EH (cell line): ENCODE measurements at places on chromosomes 2 and 18.

DNA sequence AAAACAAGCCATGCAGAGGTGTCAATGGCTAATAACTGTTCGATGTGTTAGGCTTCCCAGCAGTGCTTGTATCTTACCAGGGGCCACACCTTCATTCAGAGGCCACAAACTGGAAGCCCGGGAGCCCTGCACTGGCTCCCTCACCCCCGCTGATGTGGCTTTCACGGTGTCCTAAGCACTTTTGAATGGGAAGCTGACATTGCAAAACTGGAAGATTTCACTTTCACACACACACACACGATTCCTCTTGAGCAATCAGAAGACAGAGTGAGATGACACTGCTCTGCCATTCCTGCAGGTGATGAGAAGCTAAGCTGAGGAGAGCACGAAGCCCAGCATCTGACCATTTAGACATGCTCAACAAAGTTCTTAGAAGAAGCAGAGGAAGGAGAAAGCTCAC, 8.6 kb upstream of the ZNF407 start:
- no peak for DNase-seq

DNA sequence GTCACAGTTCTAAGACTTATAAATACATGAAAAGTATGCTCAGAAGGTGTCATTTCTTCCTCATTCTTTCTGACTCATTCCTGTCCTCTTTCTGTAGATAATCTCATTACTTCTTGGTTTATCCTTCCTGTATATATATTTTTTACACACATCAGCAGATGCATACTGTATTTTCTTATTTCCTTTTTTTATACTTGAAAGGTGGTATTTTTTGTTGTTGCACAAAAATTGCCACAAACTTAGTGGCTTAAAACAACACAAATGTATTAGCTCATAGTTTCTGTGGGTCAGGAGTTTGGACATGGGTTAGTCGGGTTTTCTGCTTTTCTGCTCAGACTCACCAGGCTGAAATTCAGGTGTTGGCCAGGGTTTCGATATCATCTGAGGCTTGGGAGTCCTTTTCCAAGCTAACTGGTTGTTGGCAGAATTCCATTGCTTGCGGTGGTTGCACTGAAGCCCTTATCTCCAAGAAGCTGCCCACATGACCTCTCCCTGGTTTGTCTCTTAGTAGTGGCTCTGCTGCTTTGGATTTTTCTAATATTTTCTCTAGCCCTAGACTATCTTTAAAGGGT, 162.6 kb downstream of the FMNL2 start:
- no peak for DNase-seq

DNA sequence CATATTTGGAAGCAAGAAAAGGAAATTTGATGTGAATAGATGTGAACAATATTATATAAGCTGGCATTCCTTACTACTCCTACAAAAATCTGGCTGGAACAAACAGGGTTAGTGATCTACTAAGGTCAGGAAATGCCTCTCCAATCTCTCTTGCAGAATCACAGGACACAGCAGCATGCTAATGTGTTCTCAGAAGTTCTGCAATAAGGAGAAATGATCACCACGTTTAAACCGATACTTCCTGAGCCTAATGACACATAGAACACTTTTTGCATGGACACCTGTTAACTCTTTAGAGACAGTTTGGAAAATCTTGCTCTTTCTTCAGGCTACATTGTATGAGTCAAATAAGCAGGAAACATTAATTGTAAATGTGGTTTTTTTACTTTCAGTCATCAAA, 89.6 kb upstream of the MAP3K20 start:
- no peak for DNase-seq

GRCh38 chr2:190646780-190647522, 1.9 kb upstream of the NAB1 start:
- DNase-seq, result peak; percentile 65

DNA sequence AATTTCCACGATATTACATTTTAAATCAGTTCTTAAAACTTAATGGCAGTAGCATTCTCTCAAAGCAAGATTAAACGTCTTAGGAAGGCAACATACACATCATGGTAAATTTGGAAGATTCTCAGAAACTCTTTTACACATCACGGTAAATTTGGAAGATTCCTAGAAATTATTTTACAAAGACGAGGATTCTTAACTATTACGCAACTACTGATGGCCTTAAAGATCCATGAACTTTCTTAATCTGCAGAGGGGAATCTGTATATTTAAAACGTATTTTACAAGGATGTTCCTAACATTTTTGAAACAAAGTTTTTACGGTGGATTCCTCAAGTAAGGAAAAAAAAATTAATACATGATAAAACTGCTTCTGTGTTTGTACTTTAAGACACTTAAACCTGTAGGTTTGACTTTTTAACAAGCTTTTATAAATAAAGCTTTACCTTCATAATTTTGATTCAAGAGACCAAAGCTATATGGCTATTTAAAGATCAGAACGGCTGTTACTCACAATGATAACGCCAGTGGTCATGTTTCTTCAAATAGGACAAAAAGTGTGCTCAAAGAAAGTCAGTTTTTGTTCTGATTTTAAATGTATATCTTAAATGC, 1.7 kb downstream of the ATF2 start:
- no peak for DNase-seq

GRCh38 chr2:202908186-202908585, 3.3 kb downstream of the WDR12 start:
- DNase-seq, result no peak

GRCh38 chr2:11410101-11410500, 55.9 kb downstream of the E2F6 start:
- DNase-seq, result peak; percentile 44

DNA sequence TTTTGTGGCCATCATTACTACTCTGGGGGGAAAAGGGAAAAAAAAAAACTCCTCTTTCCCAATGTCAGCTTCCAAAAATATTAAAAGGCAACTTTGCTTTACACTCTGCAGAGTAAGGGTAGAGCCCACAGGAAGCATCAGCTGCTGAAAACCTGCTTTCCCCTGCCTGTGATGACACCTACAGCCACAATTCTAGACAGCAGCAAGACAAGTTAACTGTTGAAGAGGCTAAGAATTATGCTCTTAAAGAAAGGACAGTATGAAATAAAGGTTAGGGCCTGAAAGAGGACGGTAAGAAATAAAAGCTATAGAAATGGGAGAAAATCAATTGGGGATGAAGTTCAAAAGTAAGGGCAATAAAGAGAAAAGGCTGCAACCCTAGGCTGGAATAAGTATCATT, 3.0 kb downstream of the PDE11A start:
- peak; percentile 9 for DNase-seq

DNA sequence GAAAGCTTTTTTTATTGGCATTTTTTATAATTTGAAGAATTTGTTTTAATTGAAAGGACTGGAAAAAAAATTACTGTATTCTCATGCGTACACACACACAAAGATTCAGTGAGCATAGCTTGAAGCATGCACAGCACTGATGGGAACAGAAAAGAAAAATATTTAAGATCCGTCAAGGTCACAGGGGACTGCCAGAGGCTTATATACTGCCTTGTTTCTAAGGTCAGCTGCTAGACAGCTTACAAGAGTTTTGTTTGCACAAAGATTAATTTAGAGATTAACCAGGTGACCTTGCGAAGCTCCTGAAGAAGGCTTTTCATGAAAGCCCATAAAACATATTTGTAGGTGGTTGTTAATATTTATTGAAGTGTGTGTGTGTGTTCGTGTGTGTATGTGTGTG, 396.3 kb downstream of the TRIB2 start:
- DNase-seq, result no peak

GRCh38 chr2:44707945-44708660, 233.4 kb upstream of the SIX3 start:
- DNase-seq, result no peak

GRCh38 chr2:36672199-36672598, 24.3 kb upstream of the VIT start:
- DNase-seq, result peak; percentile 70

DNA sequence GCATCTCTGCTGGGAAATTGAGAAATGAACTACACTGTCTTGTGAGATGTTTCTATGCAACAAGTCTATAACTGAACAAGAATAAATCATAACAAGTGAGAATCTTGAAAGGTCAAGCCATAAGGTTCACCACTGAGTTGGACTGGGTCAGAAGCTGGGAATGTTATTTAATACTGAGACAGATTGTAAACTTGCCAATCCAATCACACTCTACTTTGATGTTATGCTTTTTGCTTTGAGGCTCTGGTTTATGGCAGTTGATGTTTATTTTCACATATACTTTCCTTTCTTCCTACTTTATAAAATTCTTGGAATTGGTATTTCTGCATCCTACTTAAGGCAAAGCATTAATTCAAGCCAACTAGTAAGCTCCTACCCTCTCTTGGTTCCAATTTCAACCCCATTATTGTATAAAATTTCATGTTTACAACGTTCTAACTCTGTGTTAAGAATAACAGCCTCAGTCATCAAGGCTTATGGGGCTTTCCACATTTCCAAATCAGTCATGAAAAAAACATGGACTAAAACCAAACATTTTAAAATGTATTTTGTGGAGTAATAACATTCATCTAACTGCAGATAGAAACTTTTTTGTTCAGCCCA, 533.4 kb downstream of the NYAP2 start:
- DNase-seq, result peak; percentile 3

GRCh38 chr2:85920810-85921545, 32.2 kb upstream of the ST3GAL5 start:
- DNase-seq, result peak; percentile 64

DNA sequence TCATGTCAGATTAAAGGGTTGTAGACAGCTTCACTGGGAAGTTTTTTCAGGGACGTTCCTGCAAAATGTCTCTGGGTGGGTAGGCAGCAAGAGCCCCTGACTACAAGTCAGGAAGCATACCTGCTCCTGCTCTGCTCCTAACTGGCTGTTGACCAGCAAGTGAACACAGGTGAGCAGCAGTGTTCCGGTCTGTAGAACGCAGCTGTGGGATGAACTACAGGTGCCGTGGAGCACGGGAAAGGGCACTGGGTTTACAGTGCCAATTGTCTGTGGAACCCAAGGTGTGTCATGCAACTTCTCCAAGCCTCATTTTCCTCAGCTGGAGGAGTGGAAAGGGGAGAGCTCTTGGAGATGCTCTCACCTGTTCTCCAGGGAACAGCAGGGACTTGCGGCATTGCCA, 6.6 kb downstream of the ASB18 start:
- DNase-seq, result no peak

- DNase-seq, result peak; percentile 59
Observed at GRCh38 chr2:199471443-199472057, 13.8 kb upstream of the SATB2 start.

- DNase-seq, result no peak
Observed at GRCh38 chr18:8944871-8945245, 157.6 kb upstream of the NDUFV2 start.

DNA sequence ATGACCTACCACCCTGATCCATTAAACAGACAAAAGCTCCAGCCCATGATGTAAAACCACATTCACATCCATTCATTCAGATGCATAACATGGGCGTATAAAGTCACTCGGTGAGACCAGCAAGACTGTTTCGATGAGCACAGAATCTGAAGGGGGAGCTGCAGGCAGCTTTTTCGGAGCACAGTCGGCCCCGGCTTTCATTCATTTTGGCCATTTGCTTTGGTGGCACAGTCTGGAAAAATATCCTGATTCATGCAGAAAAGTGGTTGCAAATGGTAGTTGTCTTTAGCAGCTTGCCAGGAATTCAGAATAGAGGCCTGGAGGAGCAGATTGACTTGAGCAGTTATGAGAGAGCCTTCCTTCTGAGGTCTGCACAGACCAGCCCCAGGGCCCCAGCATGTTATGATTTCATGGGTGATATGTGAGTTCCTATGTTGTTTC, 11.2 kb downstream of the ARID5A start:
- DNase-seq, result peak; percentile 71

GRCh38 chr2:241620419-241620769, 16.6 kb downstream of the THAP4 start:
- DNase-seq, result peak; percentile 30

GRCh38 chr2:239678186-239678490, 277.3 kb upstream of the HDAC4 start:
- DNase-seq, result no peak

GRCh38 chr2:37654932-37655841, 16.3 kb downstream of the CDC42EP3 start:
- DNase-seq, result peak; percentile 76

DNA sequence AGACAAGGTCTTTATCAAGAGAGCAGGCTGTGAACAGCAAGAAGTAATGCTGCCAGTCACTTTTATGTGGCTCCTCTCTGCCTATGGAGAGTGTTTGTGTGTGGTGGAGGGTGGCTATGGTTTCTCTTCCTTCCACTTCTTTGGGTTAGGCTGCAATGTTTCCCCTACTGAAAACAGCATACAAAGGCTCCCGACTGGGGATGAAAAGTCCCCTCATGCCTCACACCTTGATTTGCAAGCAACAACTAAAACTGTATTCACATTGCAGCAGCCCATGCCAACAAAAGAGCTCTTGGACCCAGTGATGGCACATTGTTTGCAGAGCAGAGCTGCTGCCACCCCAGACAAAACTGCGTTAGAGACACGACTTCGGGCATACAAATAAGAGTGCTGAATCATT, 301.6 kb downstream of the SLC8A1 start:
- DNase-seq, result no peak

DNA sequence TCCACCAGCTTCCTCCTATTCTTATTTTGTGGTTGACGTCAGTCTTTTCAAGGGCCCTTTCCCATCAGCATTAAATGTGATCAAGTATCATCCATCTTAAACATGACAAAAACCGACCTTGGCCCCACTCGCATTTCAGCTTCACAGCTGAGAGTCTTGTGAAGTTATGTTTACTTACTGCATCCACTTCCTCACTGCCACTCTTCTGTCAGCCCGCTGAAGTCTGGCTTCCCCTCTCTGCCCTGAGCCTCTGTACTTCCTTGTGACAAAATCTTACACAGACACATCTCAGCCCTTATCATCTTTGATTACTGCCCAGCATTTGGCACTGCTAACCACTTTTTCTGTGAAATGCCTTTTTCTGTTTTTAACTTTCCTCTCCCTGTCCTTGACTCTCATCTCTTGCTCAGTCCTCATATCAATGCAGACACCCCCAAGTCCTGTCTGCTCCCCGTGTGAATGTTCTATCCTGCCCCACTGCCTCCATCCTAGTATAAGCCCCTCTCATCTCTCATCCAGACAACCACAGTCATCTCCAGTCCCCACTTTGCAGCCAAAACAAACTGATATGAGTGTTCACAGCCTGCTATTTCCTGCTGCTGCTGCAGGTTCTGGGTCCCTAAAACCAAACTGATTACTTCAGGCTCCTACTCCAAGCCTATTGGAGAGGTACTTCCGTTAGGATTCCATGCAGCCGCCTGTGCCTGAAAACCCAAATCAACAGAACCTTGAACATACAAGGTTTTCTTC, 31.4 kb downstream of the FOSL2 start:
- DNase-seq, result no peak

DNA sequence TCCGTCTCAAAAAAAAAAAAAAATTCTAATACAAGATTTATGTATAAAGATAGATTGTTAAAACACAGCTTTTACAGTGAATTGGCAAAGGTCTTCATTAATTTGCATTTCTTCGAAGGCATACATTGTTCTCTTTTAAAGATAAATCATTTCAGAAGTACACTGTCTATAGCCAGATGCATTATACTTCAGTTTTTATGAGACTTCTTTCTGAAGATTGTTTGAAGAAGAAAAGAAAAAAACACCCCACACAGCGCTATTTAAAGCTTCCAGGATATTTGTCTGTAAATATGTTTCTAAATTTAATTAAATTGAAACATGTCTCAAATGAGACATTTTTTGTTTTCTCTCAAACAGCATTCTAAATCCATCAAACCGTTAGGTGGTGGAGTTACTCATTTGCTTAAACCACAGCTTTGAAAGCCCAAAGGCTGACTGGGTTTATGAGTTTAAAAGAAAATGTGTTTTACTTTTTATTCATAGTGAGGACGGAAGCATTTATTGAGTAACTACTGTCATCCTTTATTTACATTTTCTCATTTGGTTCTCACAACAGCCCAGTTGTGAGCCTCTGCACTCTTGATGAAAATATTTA, 42.4 kb upstream of the C1GALT1C1L start:
- DNase-seq, result peak; percentile 14

GRCh38 chr2:145184741-145185651, 665.1 kb upstream of the ZEB2 start:
- peak; percentile 86 for DNase-seq
